ENCODE measurements at places on chromosomes 2 and 18.
A peak's percentile ranks its signal among the peaks of the same experiment; 100 is the strongest.

DNA sequence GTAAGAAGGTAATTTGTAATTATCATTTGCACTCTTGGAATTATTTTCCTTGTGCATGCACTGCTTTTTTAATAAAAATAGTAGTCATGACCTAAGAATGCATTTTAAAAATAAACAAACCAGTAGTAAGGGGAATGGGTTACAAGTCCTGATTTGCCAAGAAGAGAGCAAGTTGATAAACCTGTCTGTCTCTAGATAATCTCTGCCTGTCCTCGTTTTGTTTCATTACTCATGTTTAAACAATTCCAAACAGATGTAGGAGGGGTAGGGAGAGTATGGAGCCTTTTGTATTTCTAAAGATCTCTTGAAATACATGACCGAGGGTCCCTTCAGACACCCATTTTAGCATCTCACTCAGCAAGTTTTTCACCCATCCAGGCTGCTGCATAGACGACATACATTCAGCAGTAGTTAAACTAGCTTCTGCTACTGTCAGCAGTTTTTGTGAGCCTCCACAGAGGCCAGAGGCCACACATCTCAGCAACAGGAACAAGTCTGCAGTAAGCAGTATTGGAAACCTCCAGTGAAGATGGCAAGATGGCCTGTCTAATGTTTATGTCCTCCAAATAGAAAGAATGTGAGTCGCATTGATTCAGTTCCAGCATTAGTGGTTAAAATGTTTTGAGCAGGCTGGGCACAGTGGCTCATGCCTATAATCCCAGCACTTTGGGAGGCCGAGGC, 2.3 kb upstream of the EXOC6B start:
- DNase-seq = no peak

DNA sequence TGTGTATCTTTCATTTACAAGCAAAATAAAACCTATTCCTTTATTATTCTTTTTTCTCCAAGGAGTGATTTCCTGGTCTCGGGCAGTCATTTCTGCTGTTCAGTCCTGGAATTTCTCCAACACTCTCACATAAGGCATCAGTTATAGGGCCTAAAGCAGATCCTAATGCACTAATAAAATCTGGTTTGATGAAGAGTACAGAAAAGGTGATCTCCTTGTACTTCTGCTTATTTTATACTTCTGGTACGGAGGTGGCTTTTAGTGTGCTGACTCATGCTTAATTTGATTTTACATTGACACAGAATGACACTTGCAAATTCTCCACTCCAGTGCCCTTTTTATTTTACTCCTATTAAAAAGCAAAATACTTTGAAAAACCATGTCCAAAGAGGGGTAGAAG, 157.4 kb downstream of the DOK6 start:
- DNase-seq = no peak

DNA sequence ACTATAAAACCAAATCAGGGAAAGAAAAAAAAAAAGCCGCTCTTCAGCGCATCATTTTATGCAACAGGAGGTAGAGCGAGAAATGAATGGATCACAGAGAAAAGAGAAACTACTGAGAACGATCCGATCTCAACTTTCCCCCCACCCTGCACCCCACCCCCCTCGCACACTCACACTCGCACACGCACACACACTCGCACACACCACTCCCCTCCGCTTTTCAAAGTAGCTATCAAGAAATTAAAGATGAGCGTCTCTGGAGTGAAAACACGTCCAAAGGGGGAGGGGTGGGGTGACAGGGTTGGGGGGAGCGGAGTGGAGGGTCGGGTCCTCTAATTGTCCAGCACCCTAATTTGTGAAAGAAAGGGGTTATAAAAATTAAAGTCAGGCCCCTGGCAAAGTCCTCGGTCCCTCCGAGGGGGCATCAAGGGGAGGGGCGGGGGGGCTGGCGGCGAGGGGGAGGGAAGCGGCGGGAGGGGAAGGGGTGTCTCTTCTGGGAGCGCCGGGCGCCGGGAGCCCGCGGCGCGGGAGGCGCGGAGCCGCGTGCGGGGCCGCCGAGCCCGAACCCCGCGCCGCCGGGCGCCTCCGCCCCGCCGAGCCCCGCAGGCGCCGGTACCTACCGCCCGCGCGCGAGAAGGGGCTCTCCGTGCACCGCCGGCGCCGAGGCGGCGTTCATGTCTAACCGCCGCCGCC, 428 bp downstream of the TCF4 start:
- no peak for DNase-seq

GRCh38 chr2:128395640-128396499, 77.2 kb upstream of the HS6ST1 start:
- peak; percentile 12 for DNase-seq

GRCh38 chr2:137525132-137525531, 439.1 kb upstream of the HNMT start:
- DNase-seq = no peak

DNA sequence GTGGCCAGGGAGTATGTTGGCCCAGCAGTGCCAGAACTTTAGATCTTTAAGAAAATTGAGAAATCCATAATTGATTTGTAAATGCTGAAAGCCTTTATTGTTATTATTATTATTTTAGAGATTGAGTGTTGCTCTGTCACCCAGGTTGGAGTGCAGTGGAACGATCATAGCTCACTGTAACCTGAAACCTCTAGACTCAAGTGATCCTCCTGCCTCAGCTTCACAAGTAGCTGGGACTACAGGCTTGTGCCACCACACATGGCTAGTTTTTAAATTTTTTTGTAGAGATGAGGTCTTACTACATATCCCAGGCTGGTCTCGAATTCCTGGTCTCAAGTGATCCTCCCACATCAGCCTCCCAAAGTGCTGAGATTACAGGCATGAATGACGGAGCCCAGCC, 143.2 kb upstream of the CCDC68 start:
- DNase-seq = no peak

- DNase-seq = no peak
Observed at GRCh38 chr2:37355735-37356134, 11.3 kb downstream of the QPCT start.

DNA sequence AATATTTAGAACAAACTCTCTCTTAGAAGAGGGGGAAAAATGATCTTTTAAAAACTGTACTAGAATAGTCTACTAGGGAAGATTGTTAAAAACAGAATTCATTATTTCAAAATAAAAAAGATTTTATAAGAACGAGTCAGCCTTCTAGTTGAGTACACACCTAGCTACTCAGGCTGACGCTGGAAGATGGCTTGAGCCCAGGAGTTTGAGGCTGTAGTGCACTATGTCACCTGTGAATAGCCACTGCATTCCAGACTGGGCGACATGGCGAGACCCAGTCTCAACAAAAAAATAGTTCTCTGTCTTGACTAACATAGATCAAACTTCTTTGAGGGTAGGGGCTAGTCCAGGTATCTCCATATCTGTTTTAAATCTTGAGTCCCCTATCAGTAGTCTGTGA, 33.9 kb downstream of the ERLEC1 start:
- no peak for DNase-seq

DNA sequence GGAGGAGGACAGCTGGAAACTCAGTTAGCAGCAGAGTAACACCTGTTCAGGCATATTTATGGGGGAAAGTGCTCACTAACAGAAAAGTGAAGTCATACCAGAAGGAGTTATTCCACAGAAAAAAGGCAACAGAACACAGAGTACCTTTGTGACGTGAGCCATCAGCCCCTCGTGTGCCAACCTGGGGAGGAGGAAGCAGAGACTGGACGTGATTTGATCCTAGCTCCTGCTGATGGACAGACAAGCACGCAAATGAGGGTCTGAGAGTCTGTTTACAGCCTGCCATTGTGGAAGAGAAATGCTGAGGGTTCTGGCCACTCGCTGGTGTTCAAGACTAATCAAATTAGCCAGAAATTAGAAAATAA, 120.7 kb downstream of the ZNF521 start:
- DNase-seq = no peak

GRCh38 chr2:210442878-210443277, 33.7 kb downstream of the LANCL1 start:
- DNase-seq = no peak

DNA sequence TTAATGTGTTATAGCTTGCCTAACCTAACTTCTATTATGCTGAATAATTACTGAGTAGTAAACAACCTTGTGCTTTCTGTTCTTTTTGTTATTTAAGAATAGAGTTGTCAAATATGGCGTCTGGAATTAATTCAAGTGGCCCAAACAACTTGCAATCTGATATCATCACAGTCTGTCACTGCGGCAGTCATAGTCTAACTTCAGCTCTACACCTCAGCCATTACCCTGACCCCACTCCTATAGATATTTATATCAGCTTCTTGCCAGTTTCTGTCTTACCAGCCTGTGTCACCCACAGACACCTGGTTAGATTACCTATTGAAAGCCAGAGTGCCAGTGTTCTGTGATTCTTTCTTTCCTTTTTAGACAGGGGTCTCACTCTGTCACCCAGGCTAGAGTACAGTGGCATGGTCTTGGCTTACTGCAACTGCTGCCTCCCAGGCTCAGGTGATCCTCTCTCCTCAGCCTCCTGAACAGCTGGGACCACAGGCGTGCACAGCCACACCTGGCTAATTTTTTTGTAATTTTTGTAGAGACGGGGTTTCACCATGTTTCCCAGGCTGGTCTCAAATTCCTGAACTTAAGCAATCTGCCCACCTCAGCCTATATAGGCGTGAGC, 14.1 kb upstream of the KLHL41 start:
- DNase-seq = no peak

- no peak for DNase-seq
Observed at GRCh38 chr2:71043531-71044407, 24.7 kb upstream of the NAGK start.

DNA sequence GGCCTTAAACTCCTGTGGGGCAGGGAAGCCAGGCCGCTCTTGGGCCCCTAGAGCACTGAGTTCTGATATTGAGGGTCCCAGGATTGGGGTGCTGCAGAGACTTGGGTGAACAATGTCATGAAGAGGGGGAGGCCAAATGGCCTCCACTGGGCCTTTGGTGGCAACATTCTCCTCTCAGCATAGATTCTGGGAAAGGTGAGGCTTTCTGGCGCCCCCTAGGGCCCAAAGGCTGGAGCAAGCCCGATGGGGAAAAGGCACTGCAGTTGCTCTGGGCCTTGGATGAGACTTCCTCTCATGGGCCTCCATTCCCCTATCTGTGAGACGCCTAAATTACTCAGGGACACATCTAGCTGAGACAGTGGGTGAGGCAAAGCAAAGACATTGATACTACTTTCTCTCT, 84.8 kb downstream of the ACAA2 start:
- no peak for DNase-seq

DNA sequence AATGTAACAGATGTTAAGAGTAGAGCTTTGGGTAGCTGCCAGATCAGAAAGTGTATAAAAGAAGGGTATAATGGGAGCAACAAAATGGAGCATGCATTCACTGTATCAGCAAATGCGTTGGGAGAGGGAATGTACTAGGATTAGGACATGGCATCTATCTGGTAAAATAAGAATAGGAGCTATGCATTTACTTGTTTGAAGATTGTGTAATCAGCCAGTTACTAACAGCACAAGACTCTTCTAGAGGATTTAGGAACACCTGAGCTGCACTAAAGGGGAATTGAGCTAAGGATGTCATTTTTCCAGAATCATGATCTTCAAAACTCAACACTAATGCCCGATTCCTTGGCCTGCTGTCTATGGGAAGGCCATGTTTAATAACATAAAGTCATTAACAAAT, 394.2 kb upstream of the TNP1 start:
- DNase-seq = no peak

DNA sequence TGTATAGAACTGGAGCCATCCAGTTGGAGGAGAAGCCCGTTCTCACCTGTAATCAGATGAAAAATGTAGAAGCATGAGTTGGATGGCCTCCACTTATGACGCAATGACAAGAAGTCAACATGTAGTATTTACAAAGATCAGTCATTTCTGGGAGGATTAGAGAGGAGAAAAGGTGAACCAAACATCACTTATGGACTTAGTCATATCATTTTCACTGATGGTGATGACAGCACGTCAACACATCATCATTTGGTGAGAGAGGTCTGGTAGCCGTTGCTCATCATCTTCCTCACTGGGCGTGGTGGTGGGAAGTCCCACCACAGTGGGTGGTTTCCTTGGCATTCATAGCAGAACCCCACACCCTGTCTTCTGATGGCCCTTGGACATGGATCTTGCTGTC, 264.2 kb upstream of the EPAS1 start:
- DNase-seq = no peak

GRCh38 chr2:132446444-132446843, 29.8 kb downstream of the GPR39 start:
- no peak for DNase-seq

DNA sequence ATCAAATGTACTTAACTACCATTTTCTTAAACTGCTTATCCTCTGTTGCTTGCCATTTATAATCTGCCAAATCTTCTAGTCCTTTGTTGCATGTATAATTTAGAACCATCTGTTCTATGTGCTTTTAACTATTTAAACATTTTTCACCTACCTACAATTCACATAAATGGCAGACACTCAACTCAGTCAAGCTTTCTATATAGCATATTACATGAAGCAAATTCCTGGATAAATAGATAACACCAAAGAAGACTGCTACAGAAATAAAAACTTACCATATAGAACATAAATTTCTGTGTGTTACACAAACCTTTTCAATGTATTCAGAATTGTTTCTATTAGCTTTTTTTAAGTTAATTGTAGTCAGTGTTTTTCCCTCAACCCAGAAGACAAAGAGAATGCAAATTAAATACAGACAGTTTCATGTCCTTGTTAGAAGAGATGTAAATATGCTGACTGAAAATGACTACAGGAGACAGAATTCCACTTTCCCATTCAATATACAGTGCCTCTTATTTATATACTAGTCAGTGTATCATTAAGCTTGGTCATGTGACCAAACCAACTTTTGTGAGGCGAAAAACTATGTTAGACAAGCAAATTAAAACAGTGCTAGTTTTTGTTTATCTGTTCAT, 2.6 kb downstream of the BAZ2B start:
- DNase-seq = no peak

Measured in heart left ventricle (tissue), 16 donors.